SK-N-DZ (cell line): ENCODE measurements at places on chromosomes 16 and 17.

DNA sequence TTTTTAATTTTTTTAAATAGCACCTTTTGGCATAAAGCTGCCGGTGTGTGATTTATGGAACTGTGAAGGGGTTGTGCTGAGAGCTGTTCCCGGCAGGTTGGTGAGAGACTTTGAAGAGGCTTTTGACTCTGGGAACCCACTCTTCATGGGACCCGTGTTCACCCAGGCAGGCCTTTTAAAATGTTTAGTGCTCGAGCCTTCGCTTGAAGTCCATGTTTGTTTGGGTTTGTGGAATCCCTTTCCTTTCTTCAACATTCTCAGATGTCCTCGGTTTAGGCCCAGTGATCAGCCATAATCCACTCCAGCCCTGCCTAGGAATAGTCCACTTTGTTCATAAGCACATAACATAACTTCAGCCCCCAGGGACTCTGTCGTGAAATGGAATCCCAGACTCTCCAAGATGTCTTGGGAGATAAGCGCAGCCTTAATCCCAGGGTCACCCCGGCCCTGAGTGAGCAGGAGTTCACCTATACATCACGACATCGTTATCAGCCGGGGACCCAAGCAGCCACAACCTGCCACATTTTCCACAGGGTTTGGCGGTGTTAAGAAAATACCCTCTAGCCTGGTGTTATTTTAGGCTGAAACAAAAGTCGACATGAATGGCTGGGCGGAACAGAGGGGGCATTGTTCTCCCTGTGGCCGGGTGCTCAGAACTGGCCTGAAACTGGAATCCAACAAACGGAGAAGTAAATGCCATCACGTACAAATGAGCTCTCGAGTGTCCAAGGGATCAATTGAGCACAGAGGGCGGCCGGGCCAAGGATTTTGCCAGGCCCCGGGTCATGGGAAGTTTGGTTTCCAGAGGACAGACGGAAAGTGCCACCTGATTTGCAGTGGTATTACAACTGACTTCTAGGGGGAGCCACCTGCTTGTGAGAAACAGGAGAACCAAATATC, 145.7 kb upstream of the IRX3 start:
- DNase-seq, result no peak

DNA sequence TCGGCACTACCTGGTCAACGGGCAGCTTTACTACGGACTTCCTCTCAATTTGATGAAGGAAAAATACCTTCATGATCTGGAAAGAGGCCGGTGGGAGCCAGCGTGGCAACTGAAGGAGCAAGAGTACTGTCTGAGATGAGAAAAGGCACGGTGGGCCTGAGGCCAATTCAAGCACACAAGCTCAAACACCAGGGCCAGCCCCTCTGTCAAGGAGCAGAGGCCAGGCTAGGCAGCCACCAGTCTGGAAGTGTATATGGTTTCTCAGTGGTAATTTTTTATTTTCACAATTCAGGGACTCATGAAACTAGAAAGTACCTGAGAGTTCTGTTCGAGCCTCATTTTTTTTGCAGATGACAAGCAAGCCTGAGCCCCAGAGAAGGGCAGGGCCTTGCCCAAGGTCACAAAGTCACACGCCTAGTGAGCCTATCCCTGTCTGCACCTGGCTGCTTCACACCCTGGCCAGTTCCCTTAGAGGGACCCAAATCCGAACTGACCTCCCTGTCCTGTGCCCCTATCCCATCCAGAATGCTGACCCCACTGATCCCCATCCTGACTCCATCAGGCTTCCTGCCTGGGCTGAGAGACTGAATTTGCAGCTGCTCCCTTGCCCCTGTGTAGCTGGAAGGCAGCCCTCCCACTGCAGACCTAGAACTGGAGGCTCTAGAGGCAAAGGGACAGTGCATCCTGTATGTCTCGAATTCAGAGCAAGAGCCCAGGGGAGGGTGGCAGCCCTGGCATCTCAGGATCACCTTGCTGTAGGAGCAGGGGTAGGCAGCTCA, 4.8 kb upstream of the TBX2 start:
- peak; percentile 59 for DNase-seq

DNA sequence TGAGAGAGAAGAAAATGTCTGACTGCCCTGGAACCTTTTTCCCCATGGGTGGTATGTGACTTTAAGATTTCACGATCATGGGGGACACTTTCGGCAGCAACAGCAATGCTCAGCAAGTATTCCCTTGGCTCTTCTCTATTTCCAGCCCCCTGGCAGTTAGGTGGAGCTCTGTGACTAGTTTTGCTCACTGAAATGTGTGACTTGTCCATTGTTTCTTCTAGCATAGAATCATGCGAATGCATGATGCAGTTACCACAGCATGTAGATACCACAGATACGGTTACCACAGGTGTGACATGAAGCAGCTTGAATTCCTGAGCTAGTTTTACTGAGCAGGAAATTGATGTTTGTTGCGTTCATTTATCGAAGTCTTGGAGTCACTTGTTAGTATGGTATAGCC, 1034.5 kb upstream of the EEF2KMT start:
- no peak for DNase-seq

DNA sequence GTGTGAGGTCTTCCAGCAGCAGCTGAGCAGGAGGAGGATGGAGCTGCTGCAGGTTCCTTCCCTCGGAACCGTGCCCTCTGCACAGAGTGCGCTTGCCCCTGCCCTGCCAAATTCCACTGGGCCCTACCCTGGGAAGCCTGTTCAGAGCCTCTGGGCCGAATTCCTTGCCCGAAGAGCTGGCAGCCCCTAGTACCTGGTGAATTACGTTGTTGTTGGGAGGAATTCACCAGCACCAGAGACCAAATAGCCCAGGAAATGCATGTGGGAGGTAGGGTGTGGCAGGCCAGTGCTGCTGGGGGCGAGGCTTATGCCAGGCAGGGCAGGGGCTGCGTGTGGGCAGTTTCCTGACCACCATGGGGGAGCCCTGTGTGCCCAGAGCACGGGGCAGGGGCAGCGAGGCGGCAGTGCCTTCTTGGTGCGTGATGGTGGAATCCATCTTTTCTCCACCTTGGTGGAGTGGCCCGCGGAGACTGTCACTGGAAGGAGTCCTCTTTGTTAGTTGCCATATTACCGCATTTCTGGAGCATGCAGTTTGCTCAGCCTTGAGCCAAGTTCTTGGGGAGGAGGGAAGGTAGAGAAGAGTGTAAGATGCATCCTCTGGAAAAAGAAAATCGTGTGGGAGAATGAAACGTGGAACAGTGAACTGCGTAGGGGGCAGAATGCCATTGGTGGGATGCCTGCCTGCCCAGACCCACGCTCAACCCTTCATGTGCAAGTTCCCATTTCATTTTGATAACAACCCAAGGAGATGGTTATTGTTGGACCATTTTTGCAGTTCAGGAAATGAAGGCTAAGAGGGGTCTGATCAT, 2.3 kb downstream of the MRC2 start:
- DNase-seq, result no peak

GRCh38 chr16:69706256-69706974, 19.9 kb downstream of the NQO1 start:
- no peak for DNase-seq

- DNase-seq, result no peak
Observed at GRCh38 chr16:74583926-74584666, 22.8 kb downstream of the GLG1 start.

- DNase-seq, result peak; percentile 63
Observed at GRCh38 chr17:40316571-40317344, 7.8 kb downstream of the RARA start.

- no peak for DNase-seq
Observed at GRCh38 chr17:68843522-68843921, 111.7 kb downstream of the ABCA8 start.

DNA sequence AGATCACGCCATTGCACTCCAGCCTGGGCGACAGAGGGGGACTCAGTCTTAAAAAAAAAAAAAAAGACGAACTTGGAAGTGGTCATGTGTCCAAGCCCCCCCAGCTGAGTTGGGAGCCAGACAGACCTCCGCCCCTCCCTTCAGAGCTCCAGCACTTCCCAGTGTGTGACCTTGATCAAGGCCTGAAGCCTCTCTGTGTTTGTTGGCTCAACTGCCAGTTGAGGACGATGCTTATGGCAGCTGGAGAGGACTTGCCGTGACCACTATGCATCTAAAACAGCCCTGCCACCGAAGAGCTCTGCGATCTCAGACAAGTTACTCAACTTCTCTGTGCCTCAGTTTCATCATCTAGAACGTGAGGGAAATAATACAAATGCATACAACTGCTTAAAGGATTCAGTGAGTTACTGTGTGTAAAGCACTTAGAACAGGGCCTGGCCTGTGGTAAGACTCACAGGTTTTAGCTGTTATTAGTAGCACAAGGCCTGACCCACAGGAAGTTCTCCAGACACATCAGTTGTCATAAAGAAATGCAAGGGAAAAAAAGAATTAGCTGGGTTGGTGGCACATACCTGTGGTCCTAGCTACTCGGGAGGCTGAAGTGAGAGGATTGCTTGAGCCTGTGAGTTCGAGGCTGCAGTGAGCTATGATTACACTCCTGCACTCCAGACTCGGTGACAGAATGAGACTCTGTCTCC, 7.0 kb upstream of the IL27 start:
- DNase-seq, result no peak

DNA sequence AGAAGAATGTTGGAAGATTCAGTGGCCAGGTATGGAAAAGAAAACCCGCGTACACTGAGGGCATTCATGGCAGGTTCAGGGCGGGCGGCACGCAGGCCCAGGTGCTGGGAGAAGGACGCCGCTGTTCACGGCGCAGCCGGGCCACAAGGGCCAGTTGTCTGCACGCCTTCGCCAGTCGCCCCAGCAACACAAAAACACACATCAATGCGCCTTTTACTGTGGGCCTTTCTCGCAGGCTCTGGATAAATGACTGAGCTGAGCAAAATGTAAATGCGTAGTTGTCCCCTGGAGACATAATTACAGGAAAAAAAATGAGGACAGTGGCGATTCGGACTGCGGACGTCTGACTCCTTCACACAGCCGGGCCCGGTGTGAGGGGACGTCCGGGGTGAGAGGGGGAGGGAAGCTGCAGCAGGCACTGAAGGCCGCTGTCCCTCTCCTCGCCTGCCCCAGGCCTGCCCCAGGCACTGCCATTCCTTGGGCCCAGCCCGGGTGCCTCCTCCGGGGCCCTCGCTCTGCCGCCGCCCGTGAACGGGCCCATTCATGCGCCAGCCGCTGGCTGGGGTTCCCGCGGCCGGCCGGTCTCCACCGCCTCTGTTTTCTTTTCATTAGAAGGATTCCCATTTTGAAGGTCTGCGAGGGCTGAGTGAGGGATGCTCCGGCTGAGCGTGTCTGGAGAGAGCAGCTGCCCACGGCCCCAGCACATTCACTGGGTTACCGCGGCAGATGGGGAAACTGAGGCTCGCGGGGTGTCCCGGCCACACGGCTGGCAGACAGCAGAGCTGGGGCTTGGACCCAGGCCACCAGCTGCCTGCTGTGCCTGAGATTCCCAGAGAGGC, 6.5 kb upstream of the ZNF469 start:
- no peak for DNase-seq

- DNase-seq, result no peak
Observed at GRCh38 chr16:10941127-10941933, 938 bp downstream of the DEXI start.

GRCh38 chr16:54509456-54509855, 222.9 kb upstream of the IRX3 start:
- DNase-seq, result no peak

GRCh38 chr16:19479302-19479721, 42.6 kb downstream of the GDE1 start:
- no peak for DNase-seq

- DNase-seq, result no peak
Observed at GRCh38 chr17:17019891-17020456, 22.3 kb upstream of the MPRIP start.

DNA sequence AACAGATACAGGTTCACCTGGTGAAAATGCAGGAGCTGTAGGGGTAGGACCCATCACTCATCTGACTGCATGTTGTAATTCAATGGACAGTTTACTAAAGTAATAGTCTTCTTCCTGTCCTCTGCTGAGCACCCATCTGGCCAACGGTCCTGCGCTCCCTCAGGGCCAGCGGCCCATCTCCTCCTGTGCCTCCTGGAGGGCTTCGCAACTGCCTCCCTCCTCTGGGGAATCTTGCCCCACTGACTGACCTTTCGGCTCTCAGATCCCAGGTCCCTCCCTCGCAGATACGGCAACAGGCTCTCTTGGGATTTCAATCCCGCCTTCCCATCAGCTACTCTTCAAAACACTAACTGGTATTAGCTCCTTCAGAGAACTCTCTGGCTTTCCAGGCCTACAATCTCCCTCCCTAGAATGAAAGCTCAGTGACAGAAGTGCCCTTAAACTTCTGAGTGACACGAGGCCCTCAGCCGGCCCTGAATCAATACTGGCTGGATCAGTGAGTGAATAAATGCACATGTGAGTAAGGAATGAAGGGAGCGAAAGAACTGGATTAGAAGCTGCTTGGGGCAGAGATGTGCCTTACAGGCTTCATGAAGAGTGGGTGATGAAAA, 1.3 kb downstream of the PEMT start:
- peak; percentile 70 for DNase-seq

DNA sequence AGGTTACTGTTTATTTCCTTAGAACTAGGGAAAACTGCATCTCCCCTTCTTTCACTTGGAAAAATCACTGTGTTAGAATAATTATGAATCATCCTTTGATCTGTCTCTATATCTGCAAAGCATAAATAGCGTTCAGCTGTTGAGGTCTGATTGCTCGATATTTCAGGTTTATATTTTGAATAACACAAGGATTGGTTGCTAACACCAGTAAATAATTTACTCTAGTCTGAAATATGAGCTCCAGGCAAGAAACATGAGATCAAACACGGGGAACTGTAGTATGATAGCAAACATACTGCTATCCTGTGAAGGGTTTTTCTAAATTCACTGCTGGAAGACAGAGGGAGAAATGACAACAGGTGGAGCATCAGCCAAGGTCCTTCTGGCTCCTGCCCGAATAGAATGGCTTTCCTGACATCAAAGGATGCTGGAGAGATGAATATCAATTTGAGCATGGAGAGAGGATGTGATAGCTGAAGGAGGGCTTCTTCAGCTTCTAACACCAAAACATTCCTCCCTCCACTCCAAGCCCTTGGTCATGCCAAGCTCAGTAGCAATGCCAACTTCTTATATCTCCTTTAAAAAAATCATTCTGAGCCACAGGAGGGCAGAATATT, 450.3 kb downstream of the SHISA9 start:
- DNase-seq, result no peak

DNA sequence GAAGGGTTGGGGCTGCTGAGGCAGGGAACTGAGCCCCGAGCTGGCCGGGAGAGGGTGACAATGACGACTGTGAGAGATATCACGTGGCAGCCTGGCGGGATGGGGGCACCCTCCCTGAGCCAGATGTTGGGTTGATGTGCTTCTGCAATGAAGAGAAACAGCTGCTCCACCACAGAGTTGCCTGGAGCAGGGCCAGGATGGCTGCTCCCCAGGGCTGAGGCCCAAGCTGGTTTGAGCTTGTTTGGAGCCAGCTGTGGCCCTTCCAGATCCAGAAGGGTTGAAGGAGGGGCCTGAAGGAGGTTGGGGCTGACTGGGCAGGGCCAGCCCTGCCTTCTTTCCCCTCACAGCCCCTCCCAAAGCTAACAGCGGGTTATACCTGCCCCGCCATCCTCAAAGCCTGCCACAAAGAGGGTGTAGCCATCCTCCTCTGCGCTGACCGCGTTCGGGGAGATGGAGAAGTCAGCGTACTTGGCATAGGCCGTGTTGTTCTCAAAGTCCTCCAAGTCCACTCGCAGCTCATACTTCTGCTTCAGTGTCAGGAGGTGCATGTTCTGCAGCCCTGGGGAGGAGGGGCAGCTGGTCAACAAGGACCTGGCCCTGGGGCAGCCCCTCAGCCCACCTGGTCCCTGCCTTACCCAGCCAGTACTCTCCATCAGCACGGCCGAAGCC, 2.1 kb downstream of the MFAP4 start:
- no peak for DNase-seq
